ENCODE measurements at places on chromosomes 3 and 15. TPM values are rescaled to one million over a fixed set of nuclear protein-coding genes. Genes with fewer than 3 reads are reported as not detected.

DNA sequence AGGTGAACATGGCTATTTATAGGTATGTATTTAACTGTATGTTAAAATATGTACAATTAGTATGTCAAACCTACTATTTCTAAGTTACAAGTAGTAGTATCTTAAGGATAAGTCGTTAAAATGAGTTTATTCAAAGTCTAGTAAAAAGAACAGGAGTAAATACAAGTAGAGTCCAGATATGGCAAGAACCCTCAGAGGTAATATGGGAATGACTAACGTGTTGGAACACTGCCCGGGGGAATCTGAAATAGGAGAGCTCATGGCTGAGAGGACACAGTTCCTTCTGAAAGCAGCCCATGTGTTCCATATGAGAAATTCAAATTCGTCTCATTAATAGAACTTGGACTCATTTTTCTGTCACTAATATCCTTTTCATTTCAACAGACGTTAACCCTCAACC, 158.8 kb downstream of the CLSTN2 start:
- H3K4me3 ChIP-seq: no peak overlapping the region
- H3K27ac ChIP-seq: no peak overlapping the region
- no peaks in the 10 kb centered on the region for H3K36me3 ChIP-seq
- no peaks in the 10 kb centered on the region for H3K27me3 ChIP-seq
- H3K4me1 ChIP-seq: no peaks in the 10 kb centered on the region
- DNase-seq: no peak

GRCh38 chr3:135041601-135042000, 246.5 kb downstream of the EPHB1 start:
- no peak for DNase-seq
- H3K36me3 ChIP-seq: no peaks in the 10 kb centered on the region
- H3K4me1 ChIP-seq: no peaks in the 10 kb centered on the region
- H3K27ac ChIP-seq: no peak overlapping the region
- no peak overlapping the region for H3K4me3 ChIP-seq
- no peaks in the 10 kb centered on the region for H3K27me3 ChIP-seq

DNA sequence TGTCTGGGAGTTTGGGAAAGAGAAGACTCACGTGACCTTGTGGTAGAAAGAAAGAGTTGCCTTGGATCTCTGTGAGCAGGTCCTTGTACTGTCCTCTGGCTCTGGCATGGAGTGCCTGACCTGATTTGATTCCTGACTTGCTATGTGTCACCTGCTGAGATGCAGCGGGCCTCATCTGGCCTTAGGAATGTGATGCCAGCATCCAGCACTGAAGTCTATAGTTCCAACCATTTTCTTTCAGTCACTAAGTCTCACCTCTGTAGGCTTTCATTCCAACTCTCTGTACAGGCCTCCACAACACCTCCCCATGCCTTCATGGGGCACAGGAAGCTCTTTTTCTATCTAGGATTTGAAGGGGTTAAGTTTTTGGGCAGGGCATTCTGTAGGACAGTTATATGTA, 12.1 kb upstream of the OXSR1 start:
- no peak overlapping the region for H3K27ac ChIP-seq
- no peaks in the 10 kb centered on the region for H3K36me3 ChIP-seq
- DNase-seq: no peak

- DNase-seq: no peak
- H3K27ac ChIP-seq: no peak overlapping the region
- H3K27me3 ChIP-seq: no peaks in the 10 kb centered on the region
Observed at GRCh38 chr15:36858423-36858822, 241.9 kb downstream of the MEIS2 start.

- H3K4me3 ChIP-seq: no peak overlapping the region
- DNase-seq: no peak
- no peaks in the 10 kb centered on the region for H3K27me3 ChIP-seq
- H3K27ac ChIP-seq: peak overlapping the region; percentile 50
- H3K4me1 ChIP-seq: peaks cover 9% of the 10 kb centered on the region
- H3K36me3 ChIP-seq: no peaks in the 10 kb centered on the region
Observed at GRCh38 chr3:177085794-177086193, 111.5 kb downstream of the TBL1XR1 start.

GRCh38 chr3:102745881-102746280, 311.1 kb downstream of the ZPLD1 start:
- no peaks in the 10 kb centered on the region for H3K4me1 ChIP-seq
- H3K36me3 ChIP-seq: no peaks in the 10 kb centered on the region
- H3K27ac ChIP-seq: no peak overlapping the region
- no peaks in the 10 kb centered on the region for H3K27me3 ChIP-seq
- H3K4me3 ChIP-seq: no peak overlapping the region

GRCh38 chr3:57855943-57856342, 99.8 kb downstream of the SLMAP start:
- no peak for DNase-seq
- H3K36me3 ChIP-seq: peaks cover 28% of the 10 kb centered on the region
- no peak overlapping the region for H3K27ac ChIP-seq
- H3K27me3 ChIP-seq: no peaks in the 10 kb centered on the region

GRCh38 chr3:195761567-195762248, 40.9 kb downstream of the MUC20 start:
- H3K4me1 ChIP-seq: no peaks in the 10 kb centered on the region
- H3K36me3 ChIP-seq: no peaks in the 10 kb centered on the region
- no peak for DNase-seq
- H3K27ac ChIP-seq: no peak overlapping the region
- H3K27me3 ChIP-seq: no peaks in the 10 kb centered on the region

GRCh38 chr3:193711523-193711963, 118.5 kb downstream of the OPA1 start:
- DNase-seq: no peak
- peaks cover 6% of the 10 kb centered on the region for H3K4me1 ChIP-seq
- no peaks in the 10 kb centered on the region for H3K36me3 ChIP-seq
- H3K4me3 ChIP-seq: no peak overlapping the region
- no peaks in the 10 kb centered on the region for H3K27me3 ChIP-seq
- no peak overlapping the region for H3K27ac ChIP-seq

DNA sequence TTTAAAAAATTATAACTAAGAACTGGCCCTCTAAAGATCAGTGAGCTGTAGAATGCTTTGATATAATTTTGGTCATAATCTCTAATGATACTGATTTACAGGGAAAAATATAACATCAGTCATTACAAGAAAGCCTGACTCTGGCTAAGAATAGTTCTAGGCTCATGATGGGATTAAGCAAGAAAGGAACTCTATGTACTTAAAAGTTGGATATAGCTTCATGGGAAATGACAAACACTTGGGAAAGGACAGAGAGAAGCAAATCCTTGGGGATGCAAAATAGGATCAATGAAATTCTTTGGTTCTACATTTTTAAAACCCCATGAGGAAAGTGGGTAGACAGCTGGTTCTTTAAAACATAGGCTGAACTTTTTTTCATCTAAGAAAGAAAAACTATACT, 472.7 kb upstream of the NR2F2 start:
- H3K4me1 ChIP-seq: no peaks in the 10 kb centered on the region
- H3K27me3 ChIP-seq: no peaks in the 10 kb centered on the region
- no peak overlapping the region for H3K27ac ChIP-seq
- no peak for DNase-seq

- peak; percentile 59 for DNase-seq
- no peak overlapping the region for H3K4me3 ChIP-seq
- no peaks in the 10 kb centered on the region for H3K4me1 ChIP-seq
- no peaks in the 10 kb centered on the region for H3K36me3 ChIP-seq
Observed at GRCh38 chr3:160027541-160028195, 39.0 kb downstream of the IL12A start.

DNA sequence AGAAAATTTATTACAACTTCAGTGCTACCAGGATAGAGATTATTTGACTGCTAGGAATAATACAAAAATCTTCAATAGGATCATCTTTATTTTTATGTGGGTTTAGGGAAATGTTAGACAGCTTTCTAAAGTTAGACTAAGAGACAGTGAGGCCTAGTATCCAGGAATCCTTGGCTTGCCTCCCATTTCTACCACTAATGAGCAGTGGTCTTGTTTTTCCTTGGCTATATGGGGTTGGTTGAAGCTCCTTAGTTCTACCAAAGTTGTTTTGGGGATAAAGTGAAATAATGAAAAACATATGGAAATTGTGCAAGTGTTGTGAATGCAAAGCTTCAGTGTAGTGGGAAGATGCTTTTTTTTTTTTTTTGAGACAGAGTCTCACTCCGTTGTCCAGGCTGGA, 16.8 kb downstream of the AP4E1 start:
- H3K4me1 ChIP-seq: no peaks in the 10 kb centered on the region
- no peak overlapping the region for H3K4me3 ChIP-seq
- H3K27ac ChIP-seq: no peak overlapping the region
- DNase-seq: no peak
- no peaks in the 10 kb centered on the region for H3K27me3 ChIP-seq

CNTN4 gene
- 16.2 TPM for total RNA-seq

CLRN1 gene
- not detected for total RNA-seq

GOLGA8S gene
- not detected for total RNA-seq

DISP2 gene
- 0.21 TPM for total RNA-seq

COPS2 gene
- total RNA-seq: 41.3 TPM

MAP6D1 gene
- 7.8 TPM for total RNA-seq

TP63 gene
- total RNA-seq: not detected

ZNF662 gene
- total RNA-seq: 0.21 TPM

GOLGA8M gene
- 0.36 TPM for total RNA-seq

NLGN1 gene
- 10.9 TPM for total RNA-seq

BBX gene
- 63.5 TPM for total RNA-seq
